Occipital lobe (tissue), 3 donors: ENCODE measurements at places on chromosomes 7 and 10. TPM values are rescaled to one million over a fixed set of nuclear protein-coding genes. Genes with fewer than 3 reads are reported as not detected.

The EIF5AL1 gene
- 0.16 TPM for total RNA-seq

The CALU gene
- 47.1 TPM for total RNA-seq

The TAF3 gene
- 2.7 TPM for total RNA-seq

The C10orf62 gene
- total RNA-seq: not detected

The HDAC9 gene
- 175 TPM for total RNA-seq

The CHST15 gene
- 58.6 TPM for total RNA-seq

The AS3MT gene
- total RNA-seq: 10.8 TPM

The CUL2 gene
- 55.1 TPM for total RNA-seq

The HOXA3 gene
- not detected for total RNA-seq

The TMEM270 gene
- total RNA-seq: not detected
